ENCODE measurements at places on chromosomes 1 and 21.
A peak's percentile ranks its signal among the peaks of the same experiment; 100 is the strongest.

- no peak for DNase-seq
These were observed 2.5 kb downstream of the FNDC10 start for GRCh38 chr1:1597275-1597930.

DNA sequence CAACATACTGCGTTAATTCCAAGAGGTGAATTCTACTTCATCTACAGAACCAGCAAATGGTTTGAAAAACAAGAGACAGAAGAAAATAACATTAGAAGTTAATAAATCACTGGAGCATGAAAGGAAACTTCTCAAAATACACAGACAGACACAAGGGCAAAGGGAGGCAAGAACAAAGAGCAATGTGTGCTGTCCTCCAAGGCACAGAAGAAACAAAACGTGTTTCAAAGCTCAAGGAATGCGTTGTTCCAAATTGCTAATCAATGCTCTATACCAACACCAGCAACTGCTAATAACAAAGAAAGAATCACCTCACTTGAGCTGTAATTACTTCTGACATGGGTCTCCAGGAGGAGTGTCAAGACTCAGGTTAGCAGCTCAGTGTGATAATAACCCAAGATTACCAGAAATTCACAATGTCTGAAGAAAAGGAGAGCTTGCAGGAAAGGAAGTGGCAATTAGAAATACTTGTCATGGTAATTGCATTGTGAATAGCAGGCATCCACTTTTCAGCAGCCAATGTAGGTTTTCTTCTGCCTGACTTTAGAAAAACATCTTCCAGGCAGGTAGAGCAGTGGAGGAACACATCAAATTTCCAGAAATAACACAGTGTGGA lies 175.4 kb downstream of the SEC16B start:
- DNase-seq, result no peak

- no peak for DNase-seq
These were observed 11.2 kb downstream of the MYOC start for GRCh38 chr1:171641076-171641864.

GRCh38 chr1:32890516-32891240 lies 4.4 kb downstream of the HPCA start:
- DNase-seq, result no peak

- peak; percentile 31 for DNase-seq
These were observed 90.4 kb downstream of the KCNN3 start for GRCh38 chr1:154779551-154780189.

- DNase-seq, result no peak
These were observed 70.2 kb downstream of the TRIM11 start for GRCh38 chr1:228336308-228337030.

DNA sequence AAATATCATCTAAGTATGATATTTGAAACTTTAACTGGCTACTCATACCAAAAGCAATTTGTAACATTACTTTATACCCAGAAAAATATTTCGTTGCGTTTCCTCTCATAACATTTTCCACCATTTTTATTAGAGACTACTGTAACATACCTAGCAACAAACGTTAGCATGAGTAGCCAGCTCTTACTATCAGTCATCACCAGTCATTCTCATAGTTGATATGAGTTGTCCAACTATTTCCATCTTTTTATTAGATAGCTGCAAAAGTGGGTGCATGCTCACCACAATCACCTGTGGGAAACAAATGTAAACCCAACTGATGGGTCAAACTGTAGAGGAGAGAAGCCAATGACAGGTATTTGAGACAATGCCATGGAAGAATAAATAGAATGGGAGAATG lies 114.6 kb downstream of the AKT3 start:
- no peak for DNase-seq

DNA sequence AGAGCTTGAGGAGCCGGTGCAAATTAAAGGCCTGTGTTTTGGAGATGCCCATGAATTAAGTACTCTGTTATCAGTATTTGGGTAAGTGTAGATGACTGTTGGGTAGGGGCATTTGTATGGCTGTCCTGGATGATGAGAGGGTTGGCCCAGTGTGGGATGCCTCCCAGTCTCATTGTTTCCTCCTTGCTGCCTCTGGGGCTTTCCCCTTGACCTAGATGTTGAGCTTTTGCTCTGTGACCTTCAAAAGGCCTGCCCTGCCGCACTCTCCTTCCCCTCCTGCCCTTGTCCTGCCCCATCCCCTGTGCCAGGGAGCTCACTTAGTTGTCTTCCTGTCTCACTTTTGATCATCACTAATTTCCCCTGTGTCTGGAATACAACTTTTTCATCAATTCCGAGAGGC lies 10.0 kb downstream of the GALNT2 start:
- no peak for DNase-seq

GRCh38 chr1:110425612-110426152 lies 18.2 kb upstream of the LAMTOR5 start:
- DNase-seq, result peak; percentile 41

- no peak for DNase-seq
These were observed 2.7 kb upstream of the NHLH1 start for GRCh38 chr1:160363951-160364735.

GRCh38 chr1:5885471-5886139 lies 106.6 kb downstream of the NPHP4 start:
- DNase-seq, result no peak

DNA sequence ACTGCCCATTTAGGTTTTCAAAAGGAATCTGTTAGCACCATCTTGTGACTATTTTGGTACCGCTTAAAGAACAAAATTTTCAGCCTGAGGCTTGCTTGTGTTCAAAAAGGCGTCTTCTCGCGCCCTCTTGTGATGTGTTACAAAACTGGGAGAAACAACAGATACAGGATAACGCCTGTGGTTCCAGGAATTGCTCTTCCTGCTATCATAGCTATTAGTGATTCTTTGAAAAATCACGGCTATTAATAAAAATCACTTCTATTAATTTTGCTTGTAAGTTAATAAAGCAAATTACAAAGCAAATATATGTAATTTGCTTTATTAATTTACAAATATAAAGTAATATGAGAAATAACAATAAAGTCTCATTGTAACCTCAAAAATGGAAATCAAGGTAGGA lies 82.2 kb upstream of the ABCD3 start:
- peak; percentile 92 for DNase-seq

DNA sequence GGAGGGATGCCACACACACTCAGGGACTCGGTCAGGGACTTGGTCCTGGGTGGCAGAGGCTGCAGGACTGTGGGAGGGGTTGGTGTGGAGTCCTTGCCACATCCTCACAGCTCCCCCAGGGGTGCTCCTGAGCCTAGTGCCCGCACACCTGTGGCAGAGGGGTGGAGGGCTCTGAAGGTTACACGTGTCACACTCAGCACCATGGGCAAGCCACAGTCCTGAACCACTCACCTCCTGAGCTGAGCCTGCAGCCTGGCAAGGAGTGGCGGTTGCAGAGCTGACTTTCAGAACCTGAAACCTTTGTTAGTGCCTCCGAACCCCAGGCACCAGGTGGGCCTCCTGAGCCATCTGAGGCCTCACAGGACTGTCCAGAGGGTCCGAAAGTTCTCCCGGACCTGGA lies 249.2 kb upstream of the C1orf174 start:
- DNase-seq, result no peak

DNA sequence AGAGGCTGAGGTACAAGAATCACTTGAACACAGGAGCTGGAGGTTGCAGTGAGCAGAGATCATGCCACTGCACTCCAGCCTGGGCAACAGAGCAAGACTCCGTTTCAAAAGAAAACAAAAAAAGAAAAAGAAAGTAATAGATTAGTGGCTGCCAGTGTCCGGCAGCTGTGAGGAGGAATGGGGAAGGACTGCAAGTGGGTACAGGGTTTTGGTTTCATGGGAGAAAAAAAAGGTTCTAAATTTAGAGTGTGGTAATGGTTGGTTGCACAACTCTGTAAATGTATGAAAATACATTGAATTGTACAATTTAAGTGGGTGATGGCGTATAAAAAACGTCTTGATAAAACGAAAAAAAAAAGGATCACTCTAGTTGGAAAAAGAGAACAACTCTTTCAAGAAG lies 6.7 kb downstream of the TAF1A start:
- DNase-seq, result no peak

DNA sequence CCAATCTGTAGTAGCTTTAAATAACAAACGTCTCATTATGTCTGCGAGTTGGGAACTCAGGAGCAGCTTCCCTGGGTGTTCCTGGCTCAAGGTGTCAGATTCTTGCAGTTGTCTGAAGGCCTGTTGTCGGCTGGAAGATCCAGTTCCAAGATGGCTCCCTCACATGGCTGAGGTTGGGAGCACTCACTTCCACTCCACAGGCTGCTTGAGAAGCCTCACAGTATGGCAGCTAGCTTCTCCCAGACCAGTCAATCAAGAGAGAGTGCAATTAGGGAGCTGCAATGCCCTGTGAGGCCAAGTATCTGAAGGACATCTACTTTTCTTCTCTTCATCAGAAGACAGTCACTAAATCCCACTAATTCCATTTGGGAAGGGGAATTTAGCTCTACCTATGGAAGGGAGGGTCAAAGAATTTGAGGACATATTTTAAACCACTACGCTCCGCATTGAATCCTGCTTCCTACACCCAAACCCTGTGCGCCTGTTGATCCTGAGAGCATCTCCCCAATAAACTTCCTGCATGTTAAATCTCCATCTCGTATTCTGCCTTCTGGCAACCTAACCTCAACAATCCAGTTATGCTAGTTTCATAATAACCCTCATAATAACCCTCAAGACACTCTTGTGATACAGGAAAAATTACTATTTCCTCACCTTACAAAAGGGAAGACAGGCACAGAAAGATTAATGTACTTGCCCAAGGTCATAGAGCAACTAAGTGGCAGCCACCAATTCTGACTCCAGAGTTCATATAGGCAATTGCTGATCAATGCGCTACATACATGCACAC lies 3.6 kb upstream of the VPS26C start:
- DNase-seq, result no peak

- DNase-seq, result no peak
These were observed 10.3 kb upstream of the PHC2 start for GRCh38 chr1:33441088-33441745.

DNA sequence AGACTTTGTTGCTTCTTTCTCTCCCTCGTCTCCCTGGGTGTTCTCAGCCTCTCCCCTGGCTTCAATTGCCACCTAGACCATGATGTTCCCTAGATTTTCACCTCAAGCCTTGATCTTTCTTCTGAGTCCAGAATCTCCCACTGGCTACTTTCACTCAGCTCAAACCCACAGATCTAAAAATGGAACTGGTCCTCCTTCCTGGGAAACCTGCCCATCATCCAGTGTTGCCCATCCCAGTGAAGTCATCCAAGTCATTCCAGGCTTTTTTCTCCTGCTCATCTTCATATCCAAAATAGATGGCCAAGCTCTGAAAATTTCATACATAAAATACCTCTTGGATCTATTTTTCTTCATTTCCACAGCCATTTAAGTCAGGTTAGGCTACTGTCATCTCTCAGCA lies 347.4 kb downstream of the KCNH1 start:
- DNase-seq, result no peak

GRCh38 chr1:98001764-98002163 lies 80.9 kb upstream of the DPYD start:
- DNase-seq, result no peak

- peak; percentile 59 for DNase-seq
These were observed 57.1 kb downstream of the ZC3H11B start for GRCh38 chr1:219555806-219556205.

DNA sequence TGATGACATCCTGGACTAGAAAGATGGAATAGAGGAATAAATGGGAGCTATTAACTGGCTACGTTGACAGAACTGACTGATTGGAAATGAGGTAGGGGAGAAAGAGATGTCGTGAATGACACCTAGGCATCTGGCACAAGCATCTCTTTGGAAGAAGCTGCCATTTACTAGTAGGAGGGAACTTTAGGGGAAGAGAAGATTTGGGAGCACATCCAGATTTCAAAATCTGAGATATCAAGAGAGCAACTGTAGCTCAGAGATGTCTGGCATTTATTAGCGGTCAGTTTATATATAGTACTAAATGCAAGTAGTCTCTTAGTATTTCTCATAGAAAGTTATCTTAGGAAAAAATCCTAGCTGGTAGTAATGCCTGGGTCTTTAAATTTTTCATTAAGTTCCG lies 131.9 kb upstream of the C1orf105 start:
- no peak for DNase-seq

- DNase-seq, result no peak
These were observed 510.6 kb downstream of the NCAM2 start for GRCh38 chr21:21508859-21509258.

DNA sequence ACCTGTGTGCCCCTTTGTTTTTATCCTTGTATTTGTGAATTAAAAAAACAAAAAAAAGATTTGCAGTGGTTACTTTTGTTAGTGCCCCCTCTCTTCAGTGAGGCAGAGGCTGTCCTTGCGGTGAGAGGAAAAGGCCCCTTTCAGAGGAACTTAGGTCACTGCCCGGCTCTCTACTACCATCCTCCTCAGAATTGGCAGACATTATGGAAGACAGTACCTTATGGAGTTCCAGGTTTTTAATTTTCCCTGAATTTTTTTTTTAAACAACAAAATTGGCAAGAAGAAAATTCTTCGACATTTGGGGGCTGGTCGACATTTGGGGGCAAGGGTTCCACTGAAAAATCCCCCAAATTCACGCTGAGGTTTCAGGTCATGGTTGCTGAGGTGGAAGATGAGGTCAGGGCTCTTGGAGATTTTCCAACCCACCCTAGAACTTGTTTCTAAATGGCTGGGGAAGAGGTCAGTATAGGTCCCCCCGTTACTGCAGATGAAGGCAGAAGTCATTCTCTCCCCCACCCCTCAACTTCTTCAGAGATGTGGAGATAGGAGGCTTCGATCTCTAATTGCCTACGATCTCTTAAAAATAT lies 5.3 kb downstream of the RXFP4 start:
- no peak for DNase-seq

DNA sequence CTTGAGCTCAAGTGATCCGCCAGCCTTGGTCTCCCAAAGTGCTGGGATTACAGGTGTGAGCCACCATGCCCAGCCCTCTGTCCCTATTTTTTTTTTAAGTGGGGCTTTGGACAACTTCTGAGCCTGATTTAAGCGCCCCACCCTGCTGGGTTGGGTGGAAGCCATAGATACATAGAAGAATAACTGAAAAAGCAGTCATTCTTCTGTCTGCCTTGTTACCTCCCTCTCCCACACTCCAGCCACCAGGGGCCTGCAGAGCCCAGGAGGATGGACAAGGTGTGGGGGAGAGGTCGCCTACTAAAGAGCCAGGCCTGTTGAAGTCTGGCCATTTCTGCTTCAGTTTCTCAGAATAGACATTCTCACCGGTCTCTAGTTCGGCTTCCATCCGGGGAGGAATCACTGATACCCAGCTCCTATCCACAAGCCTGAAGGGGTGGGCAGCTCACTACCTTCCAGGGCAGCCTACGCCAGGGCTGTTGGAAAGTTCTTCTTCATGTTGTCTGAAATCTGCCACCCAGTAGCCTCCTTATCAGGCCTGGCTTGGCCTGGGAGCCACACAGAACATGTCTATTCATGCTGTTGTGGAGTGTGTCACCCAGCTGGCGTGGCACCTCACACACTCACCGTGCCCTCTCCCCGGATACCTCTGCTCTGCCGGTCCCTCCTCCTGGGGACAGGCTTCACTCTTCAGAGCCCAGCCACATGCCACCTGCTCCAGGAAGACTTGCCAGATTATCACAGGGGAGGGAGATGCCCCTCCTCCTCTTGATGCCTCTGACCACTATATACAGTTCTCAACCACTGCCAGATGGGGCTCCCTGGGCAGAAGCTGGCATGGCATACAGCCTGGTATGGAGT lies 27.7 kb downstream of the KNCN start:
- no peak for DNase-seq

All from midbrain (tissue), 1 donor.